ENCODE measurements at places on chromosomes 7 and 10.
A peak's percentile ranks its signal among the peaks of the same experiment; 100 is the strongest.

- DNase-seq: peak; percentile 53
Measured at GRCh38 chr10:124239696-124240095, 146.3 kb upstream of the CHST15 start.

GRCh38 chr7:91291302-91291701 is 27.1 kb downstream of the FZD1 start:
- no peak for DNase-seq

DNA sequence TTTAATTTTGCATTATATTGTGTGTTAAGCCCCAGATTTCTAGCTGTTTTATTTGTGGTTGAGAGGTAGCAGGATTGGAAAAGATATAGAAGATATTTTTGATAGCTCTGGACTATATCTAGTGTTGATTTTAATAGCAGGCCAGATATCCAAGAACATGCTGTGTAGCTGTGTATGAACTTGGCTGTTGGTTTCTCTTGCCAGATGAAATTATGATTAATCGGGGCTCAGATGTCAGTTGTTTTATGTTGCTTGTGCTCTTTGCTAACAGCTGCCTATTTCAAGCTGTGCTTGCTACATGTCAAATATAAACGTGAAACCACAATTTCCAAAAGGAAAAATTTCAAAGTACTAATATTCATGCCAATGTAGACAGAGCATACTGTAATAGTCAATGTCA is 141.1 kb downstream of the GRM3 start:
- no peak for DNase-seq

DNA sequence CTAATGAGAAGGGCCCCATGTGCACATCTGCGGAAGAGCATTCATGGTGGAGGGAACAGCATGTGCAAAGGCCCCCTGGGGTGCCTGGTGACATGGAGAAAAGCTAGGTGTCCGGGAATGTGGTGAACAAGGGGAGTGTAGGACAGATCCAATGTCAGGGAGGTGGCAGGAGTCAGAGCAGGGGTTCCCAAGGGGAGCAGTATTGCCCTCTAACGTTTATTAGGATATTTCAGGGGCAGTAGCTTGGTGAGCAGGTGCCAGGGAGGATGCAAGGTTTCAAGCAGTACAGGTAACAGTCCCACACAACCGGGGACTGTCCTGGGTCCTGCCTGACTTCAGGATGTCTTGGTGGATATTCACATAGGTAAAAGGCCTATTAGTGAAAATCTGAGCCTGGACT is 209.6 kb downstream of the EMX2 start:
- DNase-seq: no peak

GRCh38 chr7:17326378-17326777 is 27.9 kb downstream of the AHR start:
- DNase-seq: no peak

GRCh38 chr10:48364659-48365405 is 58.4 kb downstream of the MAPK8 start:
- no peak for DNase-seq

DNA sequence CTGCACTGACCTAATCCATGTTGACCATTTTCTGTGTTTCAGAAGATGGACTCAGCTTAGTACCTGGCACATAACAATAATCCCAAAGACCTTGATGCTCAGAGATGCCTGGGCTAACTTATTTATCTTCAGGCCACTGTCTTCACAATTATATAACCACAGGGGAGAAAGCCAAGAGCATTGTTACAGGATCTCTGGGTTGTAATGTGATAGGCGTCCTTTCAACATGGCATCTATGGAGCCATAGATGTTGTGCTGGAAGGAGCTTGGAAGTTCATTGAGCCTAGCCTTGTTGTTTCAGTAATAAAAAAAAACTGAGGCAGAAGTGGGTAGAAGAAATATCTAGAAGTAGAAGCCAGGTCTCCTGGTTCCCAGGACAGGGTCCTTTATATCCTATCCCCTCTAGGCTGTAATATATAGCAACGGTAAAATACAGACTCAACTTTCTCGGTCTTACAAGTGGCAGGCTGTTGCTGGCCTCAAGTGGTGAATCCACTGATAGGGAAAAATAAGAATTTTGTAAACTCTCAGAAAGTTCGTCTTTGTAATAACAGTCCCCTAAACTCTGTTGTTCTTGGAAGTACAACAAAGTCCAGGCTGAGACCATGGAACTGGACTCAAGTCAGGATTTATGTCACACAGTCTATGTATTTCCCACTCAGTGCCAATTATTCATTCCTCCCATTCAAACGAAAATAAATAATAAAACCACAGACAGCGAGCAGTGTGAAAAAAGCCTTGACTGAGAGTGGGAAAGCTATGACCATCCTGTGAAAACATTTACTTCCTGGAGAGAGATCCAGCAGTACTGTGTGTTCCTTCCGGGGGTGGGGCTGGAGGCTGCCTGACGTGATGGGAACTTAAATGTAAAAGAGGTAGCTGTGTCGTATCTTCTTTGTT is 277.6 kb downstream of the REEP3 start:
- peak; percentile 67 for DNase-seq

DNA sequence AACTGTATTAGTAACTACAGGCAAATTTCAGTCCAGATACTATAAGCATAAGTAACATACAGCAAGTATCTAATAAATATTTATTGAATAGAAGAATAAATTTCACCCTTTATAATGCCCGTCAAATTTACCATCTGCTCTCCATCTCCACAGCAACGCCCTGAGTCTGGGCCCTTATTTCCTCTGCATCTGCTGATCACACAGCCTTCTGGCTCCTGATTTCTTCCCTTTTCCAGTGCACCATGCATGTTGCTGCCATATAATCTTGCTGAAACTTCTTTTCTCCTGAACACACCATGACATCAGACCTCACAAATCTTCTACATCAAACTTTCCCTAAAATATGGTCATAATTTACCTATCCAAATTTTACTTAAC is 15.4 kb downstream of the HYCC1 start:
- no peak for DNase-seq

- DNase-seq: no peak
Measured at GRCh38 chr10:44983066-44983894, 4.7 kb upstream of the DEPP1 start.

DNA sequence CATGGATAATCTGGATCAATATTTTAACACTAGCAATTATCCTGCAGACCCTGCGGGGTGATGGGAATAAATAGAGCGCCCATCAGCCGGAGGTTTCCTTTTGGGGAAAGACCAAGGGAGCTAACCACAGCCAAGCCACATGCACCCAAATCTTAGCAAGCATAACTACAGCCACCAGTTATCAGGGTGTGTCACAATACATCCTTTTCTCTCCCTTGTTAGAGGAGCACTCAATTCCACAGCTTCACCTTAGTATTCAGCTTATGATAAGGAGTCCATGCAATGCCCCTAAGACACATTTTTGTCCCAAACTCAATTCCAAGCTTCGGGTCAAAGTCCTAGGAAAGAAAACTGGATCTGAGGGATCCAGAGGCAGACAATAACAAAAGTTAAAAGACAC is 15.9 kb downstream of the TOMM7 start:
- no peak for DNase-seq

- no peak for DNase-seq
Measured at GRCh38 chr10:110221044-110221720, 13.8 kb downstream of the MXI1 start.

DNA sequence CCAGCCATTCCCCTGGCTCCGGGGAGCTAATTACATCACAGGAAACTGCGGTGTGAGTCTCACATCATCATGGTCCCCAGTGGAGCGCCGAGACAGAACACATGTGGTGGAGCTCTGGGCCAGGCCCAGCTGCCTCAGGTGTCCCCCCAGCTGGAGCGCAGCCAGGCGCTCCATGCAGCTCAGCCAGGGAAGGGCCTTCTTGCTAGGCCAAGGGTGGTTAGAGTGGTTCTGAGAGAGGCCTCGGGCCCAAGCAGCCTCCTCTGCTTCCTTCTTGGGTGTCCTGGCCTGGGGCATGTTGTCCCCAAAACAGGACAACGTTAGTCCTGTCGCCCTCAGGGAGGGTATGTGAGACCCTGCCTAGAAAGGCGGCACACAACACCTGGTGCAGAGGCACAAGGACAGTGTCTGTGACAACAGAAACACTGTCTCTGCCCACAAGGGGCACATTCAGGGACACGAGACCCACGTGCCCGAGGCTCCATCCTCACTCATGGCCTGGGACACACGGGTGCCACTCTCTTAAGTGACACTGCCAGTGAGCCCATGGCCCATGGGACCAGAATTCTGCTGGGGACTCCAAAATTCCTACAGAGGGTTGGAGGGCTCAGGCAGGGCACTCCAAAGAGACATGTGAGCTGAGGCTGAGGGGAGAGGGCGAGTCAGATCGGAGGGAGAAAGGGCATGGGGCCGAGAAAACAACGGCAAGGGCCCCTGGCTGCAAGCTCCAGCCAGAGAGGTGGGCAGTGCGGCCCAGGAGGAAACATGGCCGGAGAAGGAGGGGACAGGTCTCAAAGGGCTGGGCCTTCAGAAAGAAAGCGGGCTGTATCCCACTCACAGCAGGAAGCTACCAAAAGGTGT is 37.0 kb upstream of the RET start:
- peak; percentile 48 for DNase-seq

DNA sequence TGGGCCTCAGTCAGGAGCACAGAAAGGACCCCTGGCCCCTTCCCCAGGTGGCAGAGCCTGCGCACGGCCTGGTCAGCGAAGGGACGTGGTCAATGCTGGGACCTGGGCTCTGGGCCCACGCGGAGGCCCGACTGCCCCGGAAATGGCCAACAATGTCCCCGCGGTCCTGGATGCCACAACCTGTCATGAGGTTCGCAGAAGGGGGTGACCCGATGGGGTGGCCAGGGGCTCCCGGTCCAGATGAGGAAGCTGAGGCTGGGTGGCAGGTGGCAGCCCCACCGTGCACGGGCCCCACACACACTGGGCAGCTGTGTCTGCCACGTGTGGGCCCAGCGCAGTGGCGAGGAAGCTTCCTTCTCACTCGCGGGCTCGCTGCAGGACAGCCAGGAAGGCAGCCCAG is 49.4 kb downstream of the DPYSL4 start:
- DNase-seq: no peak

DNA sequence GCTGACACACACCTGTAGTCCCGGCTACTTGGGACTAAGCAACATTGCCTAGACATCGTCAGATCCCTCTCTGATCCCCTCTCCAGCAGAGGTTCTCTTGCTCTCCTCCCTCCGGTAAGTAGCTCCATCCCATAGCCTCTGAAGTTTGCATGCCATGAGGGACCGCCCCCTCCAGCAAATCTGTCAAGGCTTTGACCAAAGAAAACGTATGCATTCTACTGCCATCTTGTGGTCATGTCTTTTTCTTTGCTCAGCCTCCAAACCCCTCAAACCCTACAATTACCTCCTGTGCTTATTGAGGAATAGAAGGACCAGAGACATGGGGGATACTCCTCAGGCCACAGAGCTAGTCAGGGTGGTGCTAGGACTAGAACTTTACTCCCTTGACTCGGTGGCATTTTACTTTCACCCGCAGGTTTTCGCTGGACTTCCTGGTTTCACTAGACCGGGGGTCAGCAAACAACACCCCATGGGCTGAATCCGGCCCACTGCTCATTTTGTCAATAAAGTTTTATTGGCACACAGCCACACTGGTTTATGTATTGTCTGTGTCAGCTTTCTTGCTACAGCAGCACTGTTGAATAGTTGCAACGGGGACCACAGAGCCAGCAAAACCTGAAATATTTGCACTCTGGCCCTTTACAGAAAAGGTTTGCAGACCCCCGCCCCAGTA is 202.6 kb upstream of the FOXK1 start:
- no peak for DNase-seq

DNA sequence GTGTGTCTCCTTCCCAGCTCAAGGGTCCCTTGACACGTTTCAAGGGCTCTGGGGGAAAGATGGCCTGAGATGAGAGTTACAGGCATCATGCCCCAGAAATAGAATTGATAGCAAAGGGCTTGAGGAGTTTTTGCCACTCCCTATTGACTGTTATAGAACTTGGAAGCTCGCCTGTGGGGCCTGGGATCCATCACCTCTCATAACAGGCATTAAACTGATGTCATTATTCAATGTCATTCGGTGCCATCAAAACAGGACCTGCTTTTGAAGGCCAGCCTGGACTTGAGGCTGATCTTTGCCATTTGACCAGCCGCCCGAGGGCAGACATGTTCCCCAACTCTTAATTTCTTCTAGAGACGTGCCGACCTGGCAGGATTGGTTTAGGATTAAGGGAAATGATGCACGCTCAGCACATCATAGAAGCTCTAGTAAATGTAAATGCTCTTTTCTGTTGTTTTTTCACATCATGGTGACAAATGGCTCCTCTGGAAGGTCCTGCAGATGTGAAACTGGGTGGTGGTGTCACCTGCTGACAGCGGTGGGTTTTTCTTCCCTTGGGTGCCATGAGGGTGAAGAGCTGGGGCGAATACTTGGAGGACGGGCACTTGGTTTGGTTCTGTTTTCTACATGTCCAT is 16.7 kb upstream of the KLF6 start:
- no peak for DNase-seq

GRCh38 chr10:94383530-94383929 is 18.8 kb upstream of the TBC1D12 start:
- DNase-seq: no peak

GRCh38 chr7:128098629-128099028 is 67.4 kb upstream of the LRRC4 start:
- DNase-seq: no peak

GRCh38 chr10:42951486-42952251 is 125.2 kb upstream of the RET start:
- peak; percentile 67 for DNase-seq

DNA sequence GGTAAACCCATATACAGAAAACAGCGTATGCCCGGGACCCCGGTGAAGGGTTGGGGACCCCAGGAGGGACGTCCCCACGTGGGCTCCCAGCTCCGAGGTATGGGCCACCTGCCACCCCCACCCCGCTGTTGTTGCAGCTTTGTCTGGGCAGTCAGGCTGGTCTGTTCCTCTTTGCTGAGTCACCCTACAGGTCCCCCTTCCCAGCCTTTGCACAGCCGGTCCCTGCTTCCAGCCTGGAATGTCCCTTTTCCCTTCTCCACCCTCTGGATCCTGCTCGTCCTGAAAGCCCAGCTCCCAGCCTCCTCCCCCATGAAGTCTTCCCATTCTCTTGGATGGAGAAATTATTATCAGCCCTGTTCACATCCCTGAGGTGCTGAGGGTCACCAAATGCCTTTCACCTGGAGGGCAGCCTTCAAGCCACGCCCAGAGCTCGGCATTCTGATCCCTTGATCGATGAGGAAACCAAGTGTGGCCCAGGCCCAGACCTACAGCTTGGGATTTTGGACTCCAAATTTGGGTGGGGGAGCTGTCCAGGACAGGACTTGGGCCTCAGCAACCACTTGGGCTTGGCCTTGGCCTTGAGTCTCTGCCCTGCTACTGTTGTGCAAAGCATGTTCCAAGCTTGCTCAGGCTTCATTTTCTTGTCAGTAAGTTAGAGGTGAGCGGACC is 2.6 kb downstream of the CLDN4 start:
- DNase-seq: no peak

- DNase-seq: no peak
Measured at GRCh38 chr10:87861566-87861952, 1.8 kb downstream of the KLLN start.

DNA sequence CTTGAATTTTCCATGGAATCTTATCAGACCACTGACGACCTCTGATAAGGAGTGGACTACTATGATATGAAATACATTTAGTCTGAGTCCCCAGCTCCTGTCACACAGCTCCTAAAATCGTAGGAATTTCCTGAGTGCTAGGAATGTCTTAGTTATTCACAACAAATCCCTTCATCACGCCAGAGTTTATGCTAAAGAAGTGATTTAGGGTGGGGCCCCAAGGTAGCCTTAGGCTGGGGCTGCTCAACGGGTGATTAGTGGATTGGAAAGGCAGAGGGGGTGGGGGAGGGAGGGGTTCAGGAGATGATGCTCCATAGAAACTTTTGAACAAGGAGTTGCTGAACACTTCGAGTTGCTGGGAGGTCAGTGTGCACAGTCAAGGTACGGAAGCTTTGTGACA is 7.0 kb upstream of the TET1 start:
- no peak for DNase-seq

All from left forelimb (tissue), 1 donor.